Stimulated activated CD4-positive, alpha-beta T cell treated with anti-CD3 and anti-CD28 coated beads, Interleukin-1b, Interleukin-23, amount 100 ng/mL, for 24 hours (primary cell): ENCODE measurements at places on chromosomes 16 and 17.
A peak's percentile ranks its signal among the peaks of the same experiment; 100 is the strongest.

DNA sequence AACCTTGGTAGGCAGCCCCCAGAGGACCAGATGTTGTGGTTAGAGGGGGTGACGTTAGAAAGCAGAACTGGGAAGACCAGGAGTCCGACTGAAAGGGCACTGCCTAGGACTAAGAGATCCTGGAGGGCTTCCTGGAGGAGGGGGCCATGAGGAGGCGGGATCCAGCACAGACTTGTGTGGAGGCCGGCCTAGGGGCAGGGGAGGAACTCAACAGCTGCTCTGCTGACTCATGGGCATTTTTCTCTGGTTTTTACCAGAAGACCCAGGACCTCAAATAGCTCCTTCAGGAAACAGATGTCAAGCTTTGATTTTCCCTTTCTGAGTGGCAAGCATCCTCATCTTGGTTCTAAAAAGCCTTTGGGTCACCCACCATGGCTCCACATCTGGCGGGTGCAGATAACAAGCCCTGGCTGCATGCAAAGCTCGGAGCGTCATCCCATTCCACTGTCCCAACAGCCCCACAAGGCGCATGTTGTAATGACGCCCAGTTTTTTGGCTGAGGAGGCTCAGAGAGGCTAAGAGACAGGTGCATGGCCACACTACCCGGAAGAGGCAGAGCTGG, 29.0 kb downstream of the IL21R start:
- DNase-seq = no peak

DNA sequence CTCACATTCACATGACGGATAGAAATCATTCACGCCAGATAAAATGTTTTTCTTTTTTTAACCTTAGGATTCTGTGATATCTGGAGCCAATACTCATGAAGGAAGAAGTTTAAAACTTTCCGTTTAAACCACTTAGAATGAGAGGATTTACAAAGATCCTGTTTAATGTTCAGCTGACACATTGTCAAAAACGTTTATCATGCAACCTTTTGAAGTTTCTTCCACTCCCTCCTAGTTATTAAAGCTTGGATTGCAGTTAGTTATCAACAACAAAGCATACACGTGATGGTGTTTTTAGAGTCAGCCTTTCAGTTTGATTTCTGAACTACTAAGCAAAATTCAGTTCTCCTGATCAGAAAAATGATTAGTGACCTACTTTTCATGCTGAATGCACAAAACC, 143.3 kb upstream of the AXIN2 start:
- no peak for DNase-seq

DNA sequence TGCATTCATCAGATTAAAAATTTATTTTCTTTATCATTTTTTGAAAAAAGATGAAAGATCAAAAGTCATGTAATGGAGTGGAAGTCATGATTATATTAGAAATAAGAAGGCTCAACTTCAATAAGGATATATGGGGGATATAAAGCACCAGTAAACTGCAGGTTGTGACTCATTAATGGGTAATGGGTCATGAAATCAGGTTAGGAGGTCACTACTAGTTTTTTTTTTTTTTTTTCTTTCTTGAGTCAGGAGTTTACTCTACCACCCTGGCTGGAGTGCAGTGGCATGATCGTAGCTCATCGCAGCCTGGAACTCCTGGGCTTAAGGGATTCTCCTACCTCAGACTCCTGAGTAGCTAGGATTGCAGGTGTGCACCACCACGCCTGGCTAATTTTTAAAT, 14.3 kb downstream of the EFCAB13 start:
- no peak for DNase-seq

DNA sequence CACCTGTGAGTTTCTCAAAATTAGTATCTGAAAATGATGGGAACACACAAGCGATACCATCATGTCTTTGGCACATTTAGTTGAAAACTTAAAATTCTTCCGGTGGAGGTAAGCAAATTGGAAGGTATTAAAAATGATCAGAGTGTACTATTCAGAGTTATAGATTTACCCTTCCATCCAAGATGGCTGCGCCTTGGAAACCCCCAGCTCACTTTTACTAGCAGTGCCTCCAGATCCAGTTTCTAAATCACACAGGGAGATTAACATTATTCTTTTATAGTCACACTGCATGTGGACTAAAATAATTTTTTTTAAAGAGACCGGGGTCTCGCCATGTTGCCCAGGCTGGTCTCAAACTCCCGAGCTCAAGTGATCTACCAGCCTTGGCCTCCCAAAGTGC, 15.0 kb downstream of the PITPNC1 start:
- no peak for DNase-seq

- no peak for DNase-seq
Measured at GRCh38 chr17:75289832-75290337, 652 bp upstream of the SLC25A19 start.

DNA sequence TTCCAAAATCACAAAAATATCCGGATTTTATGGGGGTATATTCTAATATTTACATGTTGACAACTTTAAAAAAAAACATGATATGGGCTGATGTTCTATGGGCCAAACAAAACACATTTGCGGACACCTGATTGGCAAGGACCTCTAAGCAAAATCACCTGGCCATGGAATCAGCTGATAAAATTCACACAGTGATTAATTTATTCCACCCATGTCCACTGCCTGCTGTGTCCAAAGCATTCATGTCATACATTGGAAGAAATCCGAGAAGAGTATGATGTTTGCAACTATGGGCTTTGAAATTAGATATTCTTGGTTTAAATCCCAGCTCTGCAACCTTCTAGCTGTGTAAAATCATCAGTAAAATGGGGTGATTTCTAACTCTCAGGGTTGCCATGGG, 538.7 kb downstream of the HAPSTR1 start:
- no peak for DNase-seq

- DNase-seq = no peak
Measured at GRCh38 chr17:5501685-5502084, 15.3 kb downstream of the MIS12 start.

DNA sequence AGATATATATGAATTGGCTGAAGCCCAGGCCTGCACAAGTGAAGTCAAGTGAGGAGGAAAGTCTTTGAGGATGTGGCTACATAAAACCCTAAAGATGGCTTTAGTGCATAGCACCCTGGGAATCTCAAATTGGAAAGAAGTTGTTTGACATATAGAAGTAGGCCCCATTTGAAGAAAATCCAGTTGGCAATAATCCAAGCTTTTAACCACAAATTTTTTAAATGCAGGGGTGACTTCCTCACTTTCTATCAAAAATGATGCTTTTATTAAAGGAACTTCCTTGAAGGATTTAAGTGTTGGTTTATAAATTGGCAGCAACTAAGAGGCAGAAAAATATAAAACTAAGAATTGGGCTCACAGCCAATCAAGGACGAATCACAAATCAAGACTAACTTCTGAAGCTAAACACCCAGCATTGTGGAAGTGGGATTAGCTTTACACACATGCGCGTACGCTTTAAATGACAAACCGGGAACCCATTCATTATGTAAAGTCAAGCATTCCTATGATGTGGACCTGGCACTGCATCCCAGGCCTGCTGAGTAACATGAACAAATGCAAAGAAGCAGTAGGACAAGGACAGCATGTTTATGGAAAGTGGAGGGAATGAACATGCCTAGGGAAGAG, 63.3 kb downstream of the NOG start:
- no peak for DNase-seq

DNA sequence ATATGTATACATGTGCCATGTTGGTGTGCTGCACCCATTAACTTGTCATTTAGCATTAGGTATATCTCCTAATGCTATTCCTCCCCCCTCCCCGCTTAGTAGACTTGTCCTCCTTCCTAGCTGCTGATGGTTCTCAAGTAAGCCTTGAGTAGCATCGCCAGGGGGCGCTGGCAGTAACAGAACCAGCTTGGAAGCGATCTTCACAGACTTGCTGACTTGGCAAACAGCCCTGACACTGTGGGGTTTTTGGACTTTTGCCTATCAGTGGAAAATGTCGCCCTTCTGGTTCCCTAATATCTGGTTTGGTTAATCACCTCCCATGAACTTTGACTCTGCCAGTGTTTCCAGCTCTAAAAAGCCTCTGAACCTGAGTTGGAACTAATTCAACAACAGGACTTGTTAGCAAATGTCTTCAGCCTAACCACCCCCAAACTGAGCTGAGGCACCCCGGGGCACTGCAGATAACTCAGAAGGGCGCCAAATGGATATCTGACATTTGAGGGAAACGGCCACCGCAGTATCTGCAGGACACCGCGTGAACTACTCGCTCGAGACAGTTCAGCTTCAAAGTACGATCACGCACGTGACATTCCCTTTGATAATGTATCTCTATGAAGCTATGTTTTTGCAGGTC, 15.4 kb upstream of the SPATA32 start:
- DNase-seq = peak; percentile 83

- DNase-seq = no peak
Measured at GRCh38 chr16:68041783-68042182, 18.7 kb downstream of the DUS2 start.

GRCh38 chr16:86166414-86166813, 267.5 kb downstream of the IRF8 start:
- DNase-seq = no peak

- no peak for DNase-seq
Measured at GRCh38 chr16:88387941-88388627, 5.3 kb downstream of the ZNF469 start.

- DNase-seq = no peak
Measured at GRCh38 chr17:38598536-38598935, 7.2 kb downstream of the SRCIN1 start.

- DNase-seq = no peak
Measured at GRCh38 chr17:13387952-13388351, 213.8 kb downstream of the HS3ST3A1 start.

GRCh38 chr17:43759836-43760235, 1.2 kb upstream of the SOST start:
- DNase-seq = no peak

DNA sequence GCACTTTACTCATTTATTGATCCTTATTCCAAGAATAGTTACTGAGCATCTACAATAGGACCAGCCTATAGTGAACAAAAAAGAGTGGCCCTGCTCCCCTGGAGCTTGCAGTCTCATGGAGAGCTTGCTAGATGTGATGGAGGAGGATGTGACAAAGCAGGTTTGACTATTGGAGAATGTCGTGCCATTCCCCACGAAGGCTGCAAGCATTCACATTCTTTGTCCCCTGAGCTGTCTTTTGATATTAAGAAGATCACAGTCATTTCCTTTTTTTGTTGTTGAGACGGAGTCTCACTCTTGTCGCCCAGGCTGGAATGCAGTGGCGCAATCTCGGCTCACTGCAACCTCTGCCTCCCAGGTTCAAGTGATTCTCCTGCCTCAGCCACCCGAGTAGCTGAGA, 115.0 kb upstream of the ADAMTS18 start:
- DNase-seq = no peak

- no peak for DNase-seq
Measured at GRCh38 chr16:66668777-66669444, 27.6 kb downstream of the CMTM4 start.

GRCh38 chr17:74527081-74527480, 4.2 kb downstream of the CD300LB start:
- no peak for DNase-seq
